ENCODE measurements at places on chromosomes 1 and 21.

DNA sequence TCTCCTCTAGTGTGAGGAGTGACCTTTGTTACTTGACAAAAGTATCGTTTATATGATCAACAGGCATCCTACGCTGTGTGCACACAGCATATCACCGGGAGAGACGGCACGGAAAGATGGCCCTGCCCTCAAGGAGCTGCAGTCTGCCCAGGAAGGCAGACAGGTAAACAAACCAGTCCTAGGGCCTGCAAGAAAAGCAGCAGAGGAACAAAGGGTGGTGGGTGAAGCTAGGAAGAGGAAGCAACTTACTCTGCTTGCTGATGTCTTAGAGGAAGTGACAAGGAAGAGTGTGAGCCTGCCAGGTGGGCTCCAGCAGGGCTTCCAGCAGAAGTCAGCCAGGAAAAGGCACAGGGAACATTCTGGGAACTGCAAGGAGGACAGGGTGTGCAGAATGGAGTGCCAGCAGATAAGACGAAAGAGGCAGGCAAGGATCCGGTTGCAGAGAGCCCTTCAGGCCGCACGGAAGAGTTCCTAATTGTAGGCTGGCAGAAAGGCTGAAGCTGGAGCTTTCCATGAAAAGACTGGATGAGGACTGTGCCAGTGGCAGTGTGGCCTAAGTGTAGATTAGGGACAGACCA, 106.7 kb downstream of the SLC45A1 start:
- no peaks in the 10 kb centered on the region for H3K27me3 ChIP-seq
- peak; percentile 76 for DNase-seq
- peak overlapping the region; percentile 98 for H3K27ac ChIP-seq
- peaks cover 36% of the 10 kb centered on the region for H3K4me1 ChIP-seq

DNA sequence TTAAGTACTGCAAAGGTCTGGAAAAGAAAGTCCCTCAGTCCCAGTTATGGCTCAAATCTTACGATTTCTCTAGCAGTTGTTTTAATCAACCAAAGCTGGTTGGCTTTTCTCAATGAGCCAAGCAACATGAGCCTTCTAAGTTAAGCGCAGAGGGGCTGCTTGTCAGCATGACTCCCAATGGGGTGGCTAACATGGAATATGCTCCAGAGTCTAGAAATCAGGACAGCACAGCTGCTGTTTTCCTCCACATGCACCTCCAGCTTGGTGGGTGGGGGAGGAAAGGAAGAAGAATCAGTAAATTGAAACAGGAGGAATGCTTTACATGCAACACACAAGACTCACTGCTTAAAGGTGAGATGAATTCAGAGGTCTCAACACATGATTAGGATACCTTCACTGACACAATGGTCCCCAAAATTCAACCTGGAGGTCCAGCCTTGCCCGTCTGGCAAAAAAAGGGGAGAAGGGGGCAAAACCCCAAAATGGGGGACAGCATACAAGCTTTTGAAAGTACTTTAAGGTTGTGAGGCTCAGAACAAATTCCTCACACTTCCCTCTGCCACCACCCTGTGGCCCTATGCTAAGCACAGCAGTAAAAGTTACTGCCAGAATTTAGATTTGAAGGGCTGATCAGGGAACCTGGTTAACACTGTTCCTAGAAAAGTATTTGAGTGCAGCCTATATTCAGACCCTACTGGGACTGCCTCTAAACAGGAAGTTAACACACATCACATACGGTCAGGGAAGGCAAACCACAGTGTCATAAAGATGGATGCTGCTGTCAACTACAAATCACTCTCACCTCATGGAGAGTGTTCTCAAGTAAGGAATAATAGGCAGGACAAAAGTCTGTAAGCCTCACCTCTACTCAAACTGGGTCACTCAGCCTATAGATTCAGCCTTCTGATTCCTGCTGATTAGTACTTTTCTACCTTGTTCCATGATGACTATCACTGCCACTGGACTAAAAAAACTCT, 2.6 kb downstream of the GATAD2B start:
- H3K27me3 ChIP-seq = no peaks in the 10 kb centered on the region
- H3K4me3 ChIP-seq = no peak overlapping the region
- no peaks in the 10 kb centered on the region for H3K36me3 ChIP-seq
- H3K4me1 ChIP-seq = peaks cover 11% of the 10 kb centered on the region
- peak overlapping the region; percentile 46 for H3K27ac ChIP-seq

- no peaks in the 10 kb centered on the region for H3K4me1 ChIP-seq
- H3K27me3 ChIP-seq = no peaks in the 10 kb centered on the region
- H3K36me3 ChIP-seq = no peaks in the 10 kb centered on the region
- DNase-seq = peak; percentile 63
- H3K27ac ChIP-seq = no peak overlapping the region
Measured at GRCh38 chr1:115052454-115053083, 22.9 kb downstream of the TSHB start.

DNA sequence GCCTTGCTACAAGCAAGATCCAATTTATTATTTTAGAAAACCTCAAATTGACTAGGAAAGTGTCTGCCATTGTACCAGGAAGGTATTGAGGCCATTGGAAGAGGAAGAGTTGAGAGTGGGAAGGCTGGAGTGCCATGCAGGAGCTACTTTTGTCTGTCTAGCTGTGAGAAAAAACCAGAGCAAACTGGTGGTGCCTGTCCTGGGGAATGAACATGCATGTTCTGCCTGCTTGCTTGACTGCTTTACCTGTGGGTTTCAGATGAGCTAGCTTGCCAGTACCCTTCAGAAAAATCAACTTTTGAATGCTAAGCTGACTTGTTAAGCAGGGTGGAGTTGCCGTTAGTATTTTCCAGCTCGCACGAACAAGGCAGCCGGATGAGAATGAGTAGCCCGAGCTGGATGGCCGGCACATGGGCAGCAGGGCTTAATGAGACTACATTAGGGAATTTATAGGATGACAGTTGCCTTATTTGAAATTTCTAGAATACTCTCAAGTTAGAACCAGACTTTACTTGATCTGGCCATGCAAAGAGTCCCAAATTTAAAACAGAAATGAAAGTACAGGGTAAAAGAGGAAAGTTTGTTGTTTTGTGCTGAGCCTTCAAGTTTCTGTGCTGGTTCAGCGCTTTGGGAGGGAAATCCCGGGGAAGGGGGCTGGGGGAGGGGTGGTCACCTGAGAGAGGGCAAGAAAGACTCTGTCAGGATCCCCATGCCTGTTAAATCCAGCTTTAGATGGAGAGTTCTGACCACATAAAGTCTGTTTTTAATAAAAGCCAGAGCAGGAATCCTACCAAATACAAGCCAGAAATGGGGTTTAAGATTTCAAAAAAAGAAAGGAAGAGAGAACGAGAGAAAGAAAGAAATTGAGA, 29.6 kb upstream of the C1orf105 start:
- H3K4me3 ChIP-seq = no peak overlapping the region
- no peaks in the 10 kb centered on the region for H3K36me3 ChIP-seq
- no peaks in the 10 kb centered on the region for H3K27me3 ChIP-seq
- DNase-seq = peak; percentile 26
- H3K27ac ChIP-seq = peak overlapping the region; percentile 23
- H3K4me1 ChIP-seq = peaks cover 16% of the 10 kb centered on the region

DNA sequence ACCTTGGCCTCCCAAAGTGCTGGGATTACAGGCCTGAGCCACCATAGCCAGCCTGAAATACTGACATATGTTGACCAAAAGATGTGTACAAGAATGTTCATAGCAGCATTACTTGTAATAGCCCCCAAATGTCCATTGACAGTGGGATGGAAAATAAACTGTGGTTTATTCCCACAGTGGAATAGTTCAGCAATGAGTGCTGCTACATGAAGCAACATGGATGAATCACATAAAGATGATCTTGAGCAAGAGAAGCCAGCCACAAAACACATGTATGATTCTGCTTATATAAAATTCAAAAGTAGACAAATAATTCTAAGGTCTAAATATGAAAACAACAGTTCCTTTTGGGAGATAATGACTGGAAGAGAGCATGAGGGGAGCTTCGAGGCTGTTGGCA, 9.1 kb upstream of the CREG1 start:
- no peak overlapping the region for H3K4me3 ChIP-seq
- H3K4me1 ChIP-seq = no peaks in the 10 kb centered on the region
- H3K27me3 ChIP-seq = no peaks in the 10 kb centered on the region
- H3K36me3 ChIP-seq = no peaks in the 10 kb centered on the region
- no peak for DNase-seq

GRCh38 chr1:51760872-51761271, 117.7 kb downstream of the NRDC start:
- H3K4me3 ChIP-seq = no peak overlapping the region
- H3K27me3 ChIP-seq = no peaks in the 10 kb centered on the region
- H3K4me1 ChIP-seq = no peaks in the 10 kb centered on the region
- no peaks in the 10 kb centered on the region for H3K36me3 ChIP-seq
- DNase-seq = no peak

DNA sequence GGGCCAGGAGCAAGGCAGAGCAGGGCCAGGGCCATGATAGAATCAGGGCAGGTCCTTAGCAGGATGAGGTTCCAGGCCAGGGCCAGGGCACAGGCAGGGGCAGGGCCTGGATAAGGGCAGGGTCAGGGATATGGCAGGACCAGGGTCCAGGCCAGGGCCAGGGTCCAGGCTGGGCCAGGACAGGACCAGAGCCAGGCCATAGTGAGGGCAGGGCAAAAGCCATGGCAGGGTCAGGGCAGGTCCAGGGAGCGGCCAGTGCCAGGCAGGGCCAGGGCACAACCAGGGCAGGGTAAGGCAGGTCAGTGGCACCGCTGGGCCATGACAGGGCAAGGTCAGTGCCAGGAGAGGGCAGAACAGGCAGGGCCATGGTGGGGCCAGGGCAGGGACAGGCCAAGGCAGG, 152.2 kb downstream of the LIPI start:
- H3K36me3 ChIP-seq = no peaks in the 10 kb centered on the region
- no peaks in the 10 kb centered on the region for H3K27me3 ChIP-seq
- no peak for DNase-seq
- no peak overlapping the region for H3K4me3 ChIP-seq
- H3K4me1 ChIP-seq = no peaks in the 10 kb centered on the region

GRCh38 chr1:42150651-42151050, 2.6 kb upstream of the GUCA2B start:
- H3K27ac ChIP-seq = no peak overlapping the region
- no peaks in the 10 kb centered on the region for H3K4me1 ChIP-seq
- no peak overlapping the region for H3K4me3 ChIP-seq
- H3K27me3 ChIP-seq = peaks cover 9% of the 10 kb centered on the region
- no peak for DNase-seq

GRCh38 chr1:16048573-16049189, 5.1 kb downstream of the CLCNKB start:
- H3K27me3 ChIP-seq = no peaks in the 10 kb centered on the region
- H3K36me3 ChIP-seq = no peaks in the 10 kb centered on the region
- peak overlapping the region; percentile 17 for H3K4me3 ChIP-seq

GRCh38 chr1:204836856-204837255, 33.8 kb upstream of the NFASC start:
- DNase-seq = no peak
- H3K4me1 ChIP-seq = no peaks in the 10 kb centered on the region
- H3K36me3 ChIP-seq = no peaks in the 10 kb centered on the region
- no peak overlapping the region for H3K4me3 ChIP-seq
- no peaks in the 10 kb centered on the region for H3K27me3 ChIP-seq

DNA sequence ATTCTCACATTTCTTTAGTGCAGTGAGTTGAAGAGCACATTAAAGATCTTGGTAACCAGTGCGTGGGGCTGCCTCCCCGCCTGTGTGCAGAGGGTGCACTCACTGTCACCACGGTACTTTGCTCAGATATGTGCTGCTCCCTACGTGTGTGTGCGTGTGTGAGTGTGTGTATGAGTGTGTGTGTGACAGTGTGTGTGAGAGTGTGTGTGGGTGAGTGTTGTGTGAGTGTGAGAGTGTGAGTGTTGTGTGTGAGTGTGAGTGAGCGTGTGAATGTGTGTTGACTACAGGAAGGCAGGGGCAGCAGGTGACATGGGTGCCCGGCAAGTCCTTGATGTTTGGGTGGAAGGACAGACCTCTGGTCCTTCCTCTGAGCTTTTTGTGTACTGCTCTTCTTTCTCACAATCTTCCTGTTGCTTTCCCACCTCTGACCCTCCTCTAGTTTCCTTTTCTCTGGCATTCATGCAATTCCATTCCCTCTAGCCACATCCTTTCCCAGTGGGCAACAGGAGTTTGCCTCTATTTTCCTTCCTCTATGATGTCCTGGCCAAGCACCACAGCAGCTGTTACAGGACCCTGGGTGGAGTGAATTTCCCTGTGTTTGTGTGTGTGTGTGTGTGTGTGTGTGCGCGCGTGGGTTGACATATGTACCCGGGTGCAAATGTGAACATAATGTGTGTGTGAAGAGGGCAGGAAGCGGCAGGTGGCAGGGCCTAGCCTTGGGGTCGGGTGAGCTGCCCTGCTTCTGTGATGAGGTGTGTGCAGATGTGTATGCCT, 19.8 kb downstream of the LHX4 start:
- no peak overlapping the region for H3K4me3 ChIP-seq
- DNase-seq = no peak
- no peaks in the 10 kb centered on the region for H3K4me1 ChIP-seq
- peaks cover 18% of the 10 kb centered on the region for H3K27me3 ChIP-seq
- H3K36me3 ChIP-seq = no peaks in the 10 kb centered on the region

- DNase-seq = peak; percentile 24
- no peak overlapping the region for H3K4me3 ChIP-seq
- H3K36me3 ChIP-seq = no peaks in the 10 kb centered on the region
- peaks cover 8% of the 10 kb centered on the region for H3K4me1 ChIP-seq
- peak overlapping the region; percentile 84 for H3K27ac ChIP-seq
- H3K27me3 ChIP-seq = no peaks in the 10 kb centered on the region
Measured at GRCh38 chr1:234500269-234500668, 21.3 kb upstream of the TARBP1 start.

DNA sequence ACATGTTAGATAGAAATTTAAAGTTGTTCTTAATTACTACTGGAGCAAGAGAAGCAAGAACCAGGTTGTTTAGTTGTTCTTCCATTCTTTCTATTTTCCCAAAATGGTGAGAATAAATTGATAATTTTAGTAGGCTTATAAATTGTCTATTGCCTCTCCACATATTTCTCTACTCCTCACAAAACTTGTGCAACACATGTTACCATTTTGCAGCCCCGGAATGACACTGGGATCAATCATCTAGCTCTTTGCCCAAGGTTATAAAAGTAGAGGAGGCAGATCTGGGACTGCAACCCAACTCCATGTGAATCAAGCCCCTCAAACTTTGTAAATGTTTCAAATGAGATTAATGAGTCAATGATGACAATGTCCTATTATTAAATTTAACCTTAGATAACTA, 34.9 kb downstream of the PRMT6 start:
- H3K27me3 ChIP-seq = no peaks in the 10 kb centered on the region
- no peaks in the 10 kb centered on the region for H3K4me1 ChIP-seq
- no peak overlapping the region for H3K4me3 ChIP-seq
- DNase-seq = no peak
- no peak overlapping the region for H3K27ac ChIP-seq

Measured in transverse colon (tissue), 4 donors.